ENCODE measurements at places on chromosomes 11 and 22. TPM values are rescaled to one million over a fixed set of nuclear protein-coding genes. Genes with fewer than 3 reads are reported as not detected.
A peak's percentile ranks its signal among the peaks of the same experiment; 100 is the strongest.

- DNase-seq, result peak; percentile 28
Measured at GRCh38 chr22:19984201-19984753, 32.3 kb downstream of the ARVCF start.

GRCh38 chr22:17785185-17786184, 11.2 kb upstream of the BID start:
- no peak for DNase-seq

SCUBE2 gene
- 0.66 TPM for total RNA-seq

DNA sequence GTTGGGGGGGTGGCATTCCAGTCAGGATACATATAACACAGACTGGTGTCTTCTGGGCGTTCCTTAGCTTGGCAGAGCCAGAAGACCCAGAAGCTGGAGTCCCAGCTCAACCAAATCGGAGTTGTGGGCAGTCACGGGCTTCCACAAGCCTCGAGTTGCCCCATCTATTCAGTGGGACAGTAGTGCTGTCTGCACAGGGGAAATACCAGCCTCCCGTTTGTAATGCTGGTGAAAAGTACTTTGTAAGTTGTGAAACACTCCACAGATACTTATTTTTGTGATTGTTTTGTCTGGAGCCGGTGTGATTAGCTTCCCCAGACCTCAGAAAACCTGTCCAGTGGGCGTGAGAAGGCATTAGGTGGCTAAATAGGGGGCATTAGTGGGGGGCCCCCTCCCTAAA, 13.6 kb downstream of the DGKZ start:
- DNase-seq, result peak; percentile 20

CTSF gene
- 104 TPM for total RNA-seq

DNA sequence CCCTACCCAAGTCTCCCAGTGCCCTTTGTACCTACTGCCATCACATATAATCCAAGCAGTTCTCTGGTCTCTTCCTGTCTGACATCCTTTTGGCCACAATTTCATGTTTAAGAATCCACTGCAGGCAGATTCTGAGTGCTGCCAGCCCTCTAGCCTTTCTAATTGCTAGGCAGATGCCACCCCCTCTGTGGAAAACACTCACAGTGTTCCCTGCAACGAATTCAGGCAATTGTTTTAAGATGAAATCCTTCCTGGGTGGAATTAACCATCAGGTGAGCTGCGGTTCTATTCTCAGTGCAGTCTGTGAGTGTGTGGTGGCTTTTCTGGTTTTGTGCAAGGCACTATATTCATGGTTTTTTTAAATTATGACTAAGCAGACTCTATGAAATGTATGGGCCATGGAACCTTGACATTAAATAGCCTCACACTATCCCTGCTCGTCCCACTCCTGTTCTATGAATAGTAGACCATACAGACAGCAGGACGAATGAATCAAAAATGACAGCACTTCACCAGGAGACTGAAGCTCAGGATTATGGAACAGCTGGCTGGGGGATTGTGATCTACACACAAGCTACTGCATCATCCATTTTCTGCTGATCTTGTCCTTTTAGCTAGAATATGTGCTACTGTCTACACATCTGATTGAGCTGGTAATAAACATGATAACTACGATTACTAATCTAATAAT, 29.8 kb upstream of the BMAL1 start:
- no peak for DNase-seq

PHLDA2 gene
- 1.7 TPM for total RNA-seq

ZBTB16 gene
- 160 TPM for total RNA-seq

GRCh38 chr11:98979205-98979604, 41.5 kb upstream of the CNTN5 start:
- no peak for DNase-seq

Measured in ovary (tissue), 10 donors.